Neural crest cell (in vitro differentiated cells): ENCODE measurements at places on chromosomes 7 and 10.

DNA sequence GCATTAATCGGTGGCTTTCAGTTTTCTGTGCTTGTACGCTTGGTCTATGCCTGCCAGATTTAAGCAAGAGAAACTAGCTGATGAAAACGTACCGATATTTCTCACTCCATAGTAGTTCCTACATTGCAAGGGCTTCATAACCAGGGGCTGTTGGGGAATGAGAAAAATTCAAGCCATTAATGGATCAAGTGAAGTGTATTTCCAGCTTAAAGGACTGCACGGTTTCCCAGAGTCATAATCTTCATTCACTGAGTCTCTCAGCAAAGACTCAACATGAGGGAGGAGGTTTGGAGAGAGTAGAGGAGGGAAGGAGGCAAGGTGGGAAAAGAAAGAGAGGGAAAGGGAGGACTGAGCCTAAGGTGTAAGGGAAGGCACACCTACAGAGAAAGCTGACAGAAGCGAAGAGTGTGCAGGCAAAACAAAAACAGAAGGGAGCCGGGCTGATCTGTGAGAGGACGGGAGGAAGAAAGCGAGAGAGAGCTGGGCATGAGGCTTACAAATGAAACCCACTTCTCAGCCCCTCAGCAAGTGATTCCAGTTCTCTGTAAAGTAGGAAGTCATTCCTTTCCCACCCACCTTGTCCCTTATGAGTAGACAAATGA is 625 bp downstream of the GIMAP2 start:
- no peak for DNase-seq

GRCh38 chr7:155313096-155313495 is 15.4 kb downstream of the INSIG1 start:
- DNase-seq, result no peak

- DNase-seq, result no peak
Observed at GRCh38 chr7:158274996-158275395, 312.6 kb downstream of the PTPRN2 start.

DNA sequence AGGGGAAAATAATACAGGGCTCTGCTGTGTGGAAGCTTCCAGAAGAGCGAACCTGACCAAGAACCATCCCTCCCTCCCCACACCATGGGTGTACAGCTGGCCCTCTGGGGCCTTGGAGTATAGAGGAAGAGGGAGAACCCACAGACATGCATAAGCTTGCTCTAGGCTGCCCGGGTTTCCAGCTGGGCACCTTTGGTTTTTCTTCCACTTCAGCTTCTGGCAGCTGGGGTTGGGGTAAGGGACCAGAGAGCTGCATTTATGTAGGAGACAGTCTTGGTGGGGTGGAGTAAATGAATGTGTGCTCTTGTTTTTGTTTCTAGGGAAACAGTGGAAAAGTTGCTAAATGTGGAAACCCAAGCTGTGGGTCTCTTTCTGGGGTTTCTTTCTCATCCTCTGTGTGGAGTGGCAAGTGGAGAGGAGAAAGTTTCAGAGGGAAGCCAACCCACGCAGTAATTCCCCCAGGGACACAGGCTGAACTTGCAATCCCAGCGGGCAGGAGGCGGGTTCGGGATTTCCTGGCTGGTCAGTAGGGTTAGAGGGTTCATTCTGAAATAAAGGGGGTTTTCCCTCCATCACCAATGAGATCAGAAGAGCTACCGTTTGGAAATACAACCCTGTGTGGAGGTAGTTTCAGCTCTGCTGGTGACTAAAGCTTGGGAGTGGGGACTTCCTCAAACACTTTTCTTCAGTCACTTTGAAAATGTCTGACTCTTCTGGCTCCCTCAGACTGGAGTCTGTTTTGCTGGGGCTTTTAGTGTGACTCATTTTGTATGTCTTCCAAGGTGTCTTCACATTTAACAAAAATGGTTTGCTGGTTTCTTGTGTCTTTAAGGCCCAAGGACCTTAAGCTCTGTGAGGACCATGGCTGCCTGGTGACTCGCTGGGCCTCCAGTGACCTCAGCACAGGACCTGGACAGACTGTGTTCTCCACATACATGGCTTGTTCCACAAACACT is 22.2 kb upstream of the SRGN start:
- no peak for DNase-seq

DNA sequence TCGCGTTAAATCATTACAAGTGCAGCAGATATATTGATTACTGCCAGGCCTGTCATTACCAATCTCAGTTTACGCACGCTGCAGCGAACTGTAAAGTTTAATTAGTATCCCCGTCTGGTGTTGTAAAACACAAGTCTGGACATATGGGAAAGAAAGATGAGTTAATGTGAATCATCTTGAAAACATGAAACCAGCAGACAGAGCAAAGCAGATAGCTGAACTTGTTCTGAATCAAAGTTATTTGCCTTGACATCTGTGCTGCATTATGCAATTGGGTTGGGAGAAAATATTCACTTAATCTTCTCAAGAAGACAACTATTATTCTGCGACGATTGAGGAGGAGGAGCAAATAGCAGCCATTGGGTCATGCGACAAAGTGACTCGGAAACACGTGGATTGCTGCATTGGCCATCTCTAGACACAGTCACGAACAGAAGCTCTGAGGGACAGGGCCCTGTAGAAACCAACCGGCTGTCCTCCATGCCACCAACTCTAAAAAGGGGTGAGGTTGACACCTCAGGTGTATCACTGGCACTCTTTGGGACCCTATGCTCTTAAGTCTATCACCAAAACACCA is 156.3 kb upstream of the C7orf33 start:
- no peak for DNase-seq

GRCh38 chr10:72688208-72688651 is 3.7 kb upstream of the MCU start:
- no peak for DNase-seq

DNA sequence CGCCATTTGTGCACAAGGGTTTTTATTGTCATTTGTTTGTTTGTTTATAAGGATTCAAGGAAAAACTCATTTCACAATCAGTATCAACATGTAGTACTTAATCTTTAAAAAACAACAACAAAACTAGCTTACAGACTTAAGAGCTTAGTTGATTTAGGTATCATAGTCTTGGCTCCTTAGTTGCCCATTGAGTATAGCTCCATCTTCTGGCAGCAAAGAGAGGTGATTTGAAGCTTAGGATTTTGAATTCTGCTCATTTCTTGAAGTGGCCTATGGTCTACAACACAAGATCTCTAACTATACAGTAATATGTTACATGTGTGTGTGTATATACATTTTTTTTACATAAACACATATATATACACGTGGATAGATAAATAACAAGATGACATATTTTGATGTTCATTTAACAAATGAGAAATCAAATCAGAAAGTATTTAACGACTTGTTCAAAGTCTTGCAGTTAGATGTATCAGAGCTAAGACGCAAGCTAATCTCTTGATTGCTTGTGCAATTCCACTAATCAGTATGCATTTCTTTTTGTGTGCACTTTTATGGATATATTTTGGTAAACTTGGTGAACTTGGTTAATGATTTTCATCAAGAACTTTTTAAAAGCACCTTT is 307.3 kb downstream of the CAMK1D start:
- no peak for DNase-seq

DNA sequence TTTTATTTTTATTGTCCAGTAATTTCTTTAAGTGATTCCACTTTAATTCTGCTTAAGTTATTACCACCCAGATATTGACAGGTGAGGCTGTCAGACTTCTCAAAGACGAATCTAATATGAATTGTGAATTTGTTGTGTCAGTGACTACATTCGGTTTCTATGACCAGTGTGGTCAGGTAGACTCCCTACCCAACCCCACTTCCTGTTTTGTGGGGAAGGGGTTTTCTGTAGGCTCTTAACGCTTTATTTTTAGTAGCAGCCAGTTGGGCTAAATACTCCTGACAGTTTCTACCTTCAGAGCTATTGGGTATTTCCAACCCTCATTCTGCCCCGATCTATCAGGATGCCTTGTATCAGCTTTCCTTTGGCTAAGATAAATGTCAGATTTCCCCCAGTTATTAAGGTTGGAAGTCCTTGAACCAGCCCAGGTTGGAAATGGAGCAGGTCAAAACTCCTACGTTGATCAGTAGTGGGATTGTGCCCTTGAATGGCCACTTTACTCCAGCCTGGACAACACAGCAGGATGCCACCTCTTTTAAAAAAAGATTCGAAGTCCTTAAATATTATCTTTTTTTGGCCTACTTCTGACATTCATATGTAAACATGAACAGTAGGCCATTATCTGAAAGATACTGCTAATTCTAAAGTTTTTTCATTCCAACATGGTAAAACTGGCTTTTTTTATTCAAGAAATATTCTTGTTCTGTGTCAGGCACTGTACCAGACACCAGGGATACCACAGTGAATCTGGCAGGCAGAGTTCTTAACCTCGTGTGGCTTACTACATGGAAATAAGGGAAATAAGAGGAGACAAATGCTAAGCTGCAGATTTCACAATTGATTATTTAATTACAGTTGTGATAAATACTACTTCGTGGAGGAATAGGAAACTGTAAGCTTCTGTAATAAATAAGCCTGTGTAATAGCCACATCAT is 133.3 kb upstream of the SAMD8 start:
- no peak for DNase-seq

DNA sequence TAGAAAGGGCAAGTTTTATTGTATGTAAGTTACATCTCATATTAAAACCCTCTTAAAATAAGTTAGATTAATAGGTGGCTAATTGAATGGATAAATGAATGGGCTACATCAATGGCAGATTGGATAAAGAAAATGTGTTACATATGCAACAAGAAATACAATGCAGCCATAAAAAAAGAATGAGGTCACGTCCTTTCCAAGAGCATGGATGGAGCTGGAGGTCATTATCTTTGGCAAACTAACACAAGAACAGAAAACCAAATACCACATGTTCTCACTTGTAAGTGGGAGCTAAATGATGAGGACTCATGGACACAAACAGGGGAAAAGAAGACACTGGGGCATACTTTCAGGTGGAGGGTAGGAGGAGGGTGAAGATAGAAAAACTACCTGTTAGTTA is 182.2 kb upstream of the GNAI1 start:
- no peak for DNase-seq

DNA sequence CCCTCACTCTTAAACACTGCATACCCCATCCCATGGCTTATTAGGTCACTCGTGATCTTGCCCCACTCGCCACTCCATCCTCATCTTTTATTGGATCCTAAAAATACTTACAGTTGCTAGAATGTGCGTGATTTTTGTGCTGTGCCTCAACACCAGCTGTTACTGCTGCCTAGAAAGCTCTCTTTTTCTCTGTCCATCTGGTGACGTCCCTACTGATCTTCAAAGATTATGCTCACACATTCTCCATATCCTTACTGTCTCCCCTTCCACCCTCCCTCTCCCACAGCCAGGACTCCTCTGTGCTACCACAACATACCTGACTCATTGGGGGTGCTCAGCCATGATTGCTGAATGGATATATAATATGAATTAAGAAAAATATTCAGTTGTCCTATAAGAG is 42.0 kb downstream of the CDK6 start:
- DNase-seq, result no peak

GRCh38 chr7:117777335-117778142 is 95.7 kb downstream of the CTTNBP2 start:
- DNase-seq, result no peak

DNA sequence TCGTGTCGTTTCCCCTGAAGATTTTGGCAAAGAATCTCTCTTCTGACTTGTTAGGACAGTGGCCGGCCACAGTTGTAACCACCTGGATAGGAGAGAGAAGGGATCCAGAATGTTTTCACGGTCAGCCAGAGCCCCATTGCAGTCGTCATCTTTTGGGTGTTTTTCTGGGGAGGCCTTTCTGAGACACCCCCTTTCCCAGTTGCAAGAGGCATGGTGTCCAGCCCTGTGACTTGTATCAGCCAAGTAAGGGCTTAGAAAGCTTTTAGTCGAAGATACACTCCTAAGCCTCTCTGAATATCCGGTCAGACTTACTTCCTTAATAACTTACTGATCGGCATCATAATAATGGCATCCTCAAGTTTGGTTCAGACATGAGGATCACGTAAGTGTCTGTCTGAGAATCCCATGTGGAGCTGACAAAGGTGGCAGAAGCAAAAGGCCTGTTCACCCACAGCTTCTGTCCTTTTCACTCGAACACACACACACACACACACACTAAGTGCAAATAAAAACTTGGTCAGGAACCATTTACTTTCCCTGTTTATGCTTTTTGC is 435.7 kb upstream of the GALNT17 start:
- DNase-seq, result no peak

DNA sequence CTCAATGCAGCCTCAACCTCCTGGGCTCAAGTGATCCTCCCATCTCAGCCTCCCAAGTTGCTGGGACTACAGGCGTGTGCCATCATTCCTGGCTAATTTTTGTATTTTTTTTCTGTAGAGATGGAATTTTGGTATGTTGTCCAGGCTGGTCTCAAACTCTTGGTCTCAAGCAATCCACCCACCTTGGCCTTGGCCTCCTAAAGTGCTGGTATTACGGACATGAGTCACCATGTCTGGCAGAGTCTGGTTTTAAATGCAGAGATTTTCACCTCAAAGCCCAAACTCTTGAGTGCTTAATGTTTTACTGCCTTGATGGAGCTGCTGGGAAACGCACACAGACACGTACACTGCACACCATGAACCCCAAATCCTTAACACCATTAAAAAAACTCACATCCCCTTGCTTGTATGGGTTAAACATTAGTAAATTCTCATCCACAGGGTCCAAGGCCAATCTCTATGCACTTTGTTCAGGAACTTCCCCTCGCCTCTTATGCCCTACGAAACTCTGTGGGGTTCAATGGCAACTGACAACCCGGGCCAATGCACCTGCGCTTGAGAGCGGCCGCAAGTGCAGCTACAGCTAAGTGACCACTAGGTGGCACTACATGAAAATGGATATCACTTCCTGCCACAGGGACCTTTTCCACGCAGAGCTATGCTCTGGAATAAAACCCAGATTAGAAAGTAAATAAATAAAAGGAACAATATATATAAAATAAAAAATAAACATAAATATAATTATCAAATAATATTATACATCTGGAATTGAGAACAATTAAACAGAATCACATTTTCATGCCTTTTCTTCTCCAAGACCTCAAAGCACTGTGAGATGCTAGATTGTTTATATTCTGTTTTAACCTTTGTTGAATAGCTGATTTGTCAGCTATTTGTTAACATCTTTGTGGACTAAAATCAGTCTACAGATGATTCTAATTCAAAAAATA is 66.9 kb upstream of the AFAP1L2 start:
- DNase-seq, result peak; percentile 49

GRCh38 chr10:19812976-19813375 is 3.3 kb upstream of the PLXDC2 start:
- DNase-seq, result no peak

GRCh38 chr7:116571552-116571951 is 46.7 kb downstream of the CAV1 start:
- DNase-seq, result no peak

- DNase-seq, result no peak
Observed at GRCh38 chr7:94761451-94761850, 105.5 kb upstream of the SGCE start.

- DNase-seq, result no peak
Observed at GRCh38 chr7:119223930-119224329, 999.4 kb downstream of the ANKRD7 start.

DNA sequence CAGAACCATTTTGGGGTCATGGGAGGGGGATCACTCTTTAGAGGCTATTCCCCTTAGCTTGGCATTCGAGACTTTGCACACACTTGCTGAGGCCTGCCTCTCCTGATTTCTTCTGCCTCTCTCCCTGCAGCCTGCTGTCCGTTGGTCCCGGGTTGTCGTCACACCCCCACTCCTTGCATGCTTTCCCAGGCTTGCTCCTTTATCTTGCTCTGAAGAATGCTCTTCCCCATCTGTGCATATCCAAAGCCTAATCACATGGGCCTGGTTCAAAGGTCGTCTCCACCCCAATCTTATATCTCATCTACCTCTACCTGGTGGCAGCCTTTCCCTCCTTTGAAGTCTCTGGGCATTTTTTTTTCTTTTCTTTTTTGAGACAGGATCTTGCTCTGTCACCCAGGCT is 24.3 kb upstream of the EMX2 start:
- DNase-seq, result no peak

- no peak for DNase-seq
Observed at GRCh38 chr7:116139807-116140206, 70.5 kb upstream of the TES start.
